Left renal cortex interstitium (tissue), 4 donors: ENCODE measurements at places on chromosomes 5 and 9.

- DNase-seq, result no peak
Observed at GRCh38 chr5:43730832-43731342, 127.9 kb downstream of the NNT start.

DNA sequence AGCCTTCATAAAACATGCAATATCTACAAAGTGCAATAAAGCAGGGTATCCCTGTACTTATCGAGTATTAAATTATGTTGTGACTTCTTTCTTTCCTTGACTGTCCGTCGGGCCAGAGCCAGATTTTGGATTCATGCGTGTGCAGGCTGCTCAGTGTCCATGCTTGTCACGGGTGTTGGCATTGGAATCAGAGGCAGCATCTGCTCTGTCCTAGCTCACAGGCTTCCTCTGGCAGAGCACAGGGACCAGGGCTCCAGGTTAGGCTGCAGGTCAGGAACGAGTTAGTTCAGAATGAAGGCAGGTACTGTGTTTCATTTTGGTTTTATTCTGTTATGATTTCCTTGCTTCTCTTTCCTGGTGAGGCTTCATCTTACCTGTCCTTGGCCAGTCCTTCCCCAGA lies 249.8 kb downstream of the AUH start:
- DNase-seq, result no peak

DNA sequence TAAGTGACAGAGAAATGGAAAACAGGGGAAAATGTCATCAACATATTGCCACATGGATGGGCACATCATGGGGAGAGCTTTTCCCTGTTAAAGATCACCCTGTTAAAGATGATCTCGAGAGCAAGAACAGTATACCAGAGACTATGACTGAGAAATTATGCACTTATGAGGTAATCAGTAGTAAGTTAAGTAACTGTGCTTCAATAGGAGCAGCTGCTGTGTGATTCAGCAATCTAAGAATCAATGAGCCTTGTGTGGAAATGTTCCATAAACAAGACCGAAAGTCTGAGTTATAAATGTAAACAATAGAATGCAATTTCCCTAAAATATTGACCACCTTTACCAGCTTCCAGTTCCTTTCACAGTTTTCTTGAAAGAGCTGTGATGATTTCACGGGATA lies 582.3 kb downstream of the CAAP1 start:
- DNase-seq, result no peak

DNA sequence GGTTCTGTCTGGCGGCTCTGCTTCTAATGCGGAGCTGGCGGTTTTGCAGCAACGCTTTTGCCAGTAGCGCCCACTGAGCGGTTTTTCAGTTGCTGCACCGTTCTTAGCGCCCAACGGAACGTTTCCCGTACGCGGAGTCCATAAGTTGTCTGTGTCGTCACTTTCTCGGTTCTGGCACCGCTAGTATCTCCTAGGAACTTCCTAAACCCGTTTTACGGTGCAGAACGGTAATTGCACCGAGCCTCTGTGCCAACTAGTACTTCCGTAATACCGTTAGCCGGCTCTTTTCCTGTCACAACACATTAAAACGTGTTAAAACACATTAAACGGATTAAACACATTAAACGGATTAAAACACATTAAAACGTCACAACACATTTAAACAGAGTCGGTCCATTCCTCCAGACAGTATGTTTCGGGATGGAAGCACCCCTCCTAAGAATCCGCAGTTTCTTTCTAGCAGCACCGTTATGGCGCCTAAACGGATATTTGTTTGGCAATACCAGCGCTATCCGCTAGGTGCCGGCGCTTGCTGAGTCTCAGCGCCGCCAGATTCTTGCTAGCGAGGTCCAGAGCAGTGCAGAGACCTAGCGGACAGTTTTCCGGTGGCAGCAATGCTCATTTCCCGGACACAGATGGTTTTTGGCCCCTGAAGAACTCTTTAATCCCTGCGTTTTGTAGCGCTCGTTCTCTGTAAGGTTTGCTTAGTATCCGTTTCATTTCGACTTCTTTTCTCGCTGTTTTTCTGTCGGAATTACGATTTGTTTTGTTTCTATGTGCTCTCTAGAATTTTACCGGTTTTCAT lies 45.4 kb downstream of the ANXA2R start:
- DNase-seq, result no peak

- DNase-seq, result no peak
Observed at GRCh38 chr9:6426117-6426516, 13.1 kb downstream of the UHRF2 start.
